Left ventricle myocardium inferior (tissue), 1 donor: ENCODE measurements at places on chromosomes 13 and 19.

GRCh38 chr13:32542221-32542620 lies 3.6 kb upstream of the N4BP2L2 start:
- no peak for DNase-seq

GRCh38 chr13:113151745-113152690 lies 6.4 kb upstream of the PROZ start:
- DNase-seq = no peak

GRCh38 chr19:14556662-14557188 lies 15.1 kb downstream of the NDUFB7 start:
- peak; percentile 79 for DNase-seq

GRCh38 chr19:38374332-38375097 lies at the start of gene PSMD8:
PSMD8 (plus strand) TSS chr19:38374571; CDS start chr19:38374602, 31 bp downstream.
- peak; percentile 99 for DNase-seq

DNA sequence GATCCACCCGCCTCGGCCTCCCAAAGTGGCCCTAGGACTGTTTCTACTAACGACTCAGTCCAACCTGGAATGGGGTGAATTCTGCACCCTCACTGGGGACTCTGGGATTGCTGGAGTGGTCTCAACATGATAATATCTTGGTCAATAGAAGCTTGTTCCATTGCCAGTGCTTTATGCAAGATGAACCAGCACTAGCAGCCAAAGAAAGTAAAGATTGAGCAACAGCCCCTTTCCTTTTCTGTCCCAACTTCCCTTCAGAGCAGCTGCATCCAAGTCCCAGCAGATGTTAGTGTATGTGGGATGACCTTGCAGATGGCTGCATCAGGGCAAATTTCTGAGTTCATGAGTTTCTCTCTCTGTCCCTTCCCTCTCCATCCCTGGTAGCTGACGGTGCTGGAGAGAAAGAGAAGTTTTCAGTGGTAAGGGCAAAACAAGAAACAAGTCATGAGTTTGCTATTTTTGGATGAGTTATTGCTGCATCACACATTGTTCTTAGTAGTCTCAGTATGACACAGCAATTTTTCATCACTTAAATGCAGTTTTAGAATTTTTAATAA lies 183.6 kb upstream of the EDNRB start:
- peak; percentile 29 for DNase-seq

DNA sequence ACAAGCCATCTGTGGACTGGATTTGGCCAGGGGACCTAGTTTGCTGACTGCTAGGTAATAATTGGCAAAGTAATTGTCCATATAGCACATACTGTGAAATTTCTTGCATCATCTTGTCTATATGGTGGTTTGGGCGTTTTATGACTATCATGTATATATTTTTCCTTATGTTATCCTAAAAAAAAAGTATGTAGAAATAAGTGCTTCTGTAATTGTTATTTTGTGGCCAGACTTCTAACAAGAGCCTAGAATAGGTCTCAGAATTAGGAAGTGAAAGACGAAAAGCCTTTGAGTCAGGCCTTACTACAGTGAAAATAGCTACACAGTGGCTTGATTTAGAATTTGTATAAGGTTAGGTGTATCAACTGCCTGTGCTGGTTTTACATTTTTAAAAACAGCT lies 4.2 kb downstream of the FNDC3A start:
- DNase-seq = no peak
